Non-pigmented ciliary epithelial cell (primary cell): ENCODE measurements at places on chromosomes 11 and 22.

DNA sequence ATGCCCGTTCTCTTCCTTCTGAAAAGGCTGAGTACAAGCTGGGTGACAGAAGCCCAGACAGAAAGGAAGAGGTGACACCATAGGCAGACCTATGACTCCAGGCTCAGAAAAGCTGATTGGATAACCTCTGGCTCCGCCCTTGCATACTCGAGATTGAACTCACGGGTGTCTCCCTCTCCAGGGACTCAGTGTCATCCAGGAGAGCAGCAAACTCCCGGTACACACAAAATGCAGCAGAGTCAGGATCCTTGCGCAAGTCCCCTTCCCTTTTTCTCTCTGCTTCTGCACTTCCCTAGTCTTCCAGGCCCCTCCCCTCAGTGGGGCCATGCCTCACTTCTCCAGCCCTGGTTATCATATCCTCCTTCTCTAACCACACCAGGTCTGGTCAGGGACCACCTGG lies 9.8 kb downstream of the SCN4B start:
- DNase-seq, result no peak

- DNase-seq, result no peak
Measured at GRCh38 chr11:66705587-66706335, 23.3 kb downstream of the SPTBN2 start.

- peak; percentile 5 for DNase-seq
Measured at GRCh38 chr11:16028419-16028818, 327.9 kb downstream of the SOX6 start.

GRCh38 chr11:91350931-91351330 lies 873.7 kb upstream of the FAT3 start:
- DNase-seq, result no peak

- no peak for DNase-seq
Measured at GRCh38 chr11:12768726-12769673, 94.8 kb downstream of the TEAD1 start.

DNA sequence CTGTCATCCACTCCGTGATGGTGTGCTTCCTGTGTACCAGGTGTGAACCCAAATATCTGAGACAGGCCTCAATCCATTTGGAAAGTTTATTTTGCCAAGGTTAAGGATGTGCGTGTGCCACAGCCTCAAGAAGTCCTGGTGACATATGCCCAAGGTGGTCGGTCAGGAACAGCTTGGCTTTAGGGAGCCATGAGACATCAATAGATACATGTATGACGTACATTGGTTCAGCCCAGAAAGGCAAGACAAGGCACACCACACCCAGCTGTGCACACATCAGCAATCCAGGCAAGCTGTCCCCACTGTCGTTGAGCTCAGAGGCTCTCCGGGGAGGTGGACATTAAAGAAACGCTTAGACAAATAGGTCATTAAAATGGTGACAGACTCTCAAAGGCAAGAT lies 56.8 kb upstream of the SHANK2 start:
- no peak for DNase-seq

DNA sequence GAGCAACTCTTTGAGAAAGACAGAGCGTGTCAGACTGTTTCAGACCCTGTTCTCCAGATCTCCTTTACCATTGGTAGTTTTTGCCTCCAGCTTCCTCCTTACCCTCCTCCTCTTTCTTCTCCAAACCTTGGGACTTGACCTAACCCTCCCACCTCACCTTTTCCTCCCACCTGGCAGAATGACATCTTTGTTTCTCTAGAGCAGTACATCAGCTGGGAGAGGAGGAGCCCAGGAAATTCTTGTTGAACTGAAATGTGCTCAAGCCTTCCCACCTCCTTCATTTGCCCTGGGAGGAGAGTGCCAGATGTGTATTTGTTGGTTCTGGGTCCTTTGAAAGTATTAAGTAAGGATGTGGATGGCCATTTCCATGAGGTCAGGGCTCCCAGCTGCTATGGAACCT lies 17.4 kb downstream of the OSBP2 start:
- no peak for DNase-seq

- no peak for DNase-seq
Measured at GRCh38 chr11:20111871-20112270, 48.4 kb downstream of the DBX1 start.

- no peak for DNase-seq
Measured at GRCh38 chr11:60797846-60798630, 12.9 kb downstream of the MS4A10 start.

DNA sequence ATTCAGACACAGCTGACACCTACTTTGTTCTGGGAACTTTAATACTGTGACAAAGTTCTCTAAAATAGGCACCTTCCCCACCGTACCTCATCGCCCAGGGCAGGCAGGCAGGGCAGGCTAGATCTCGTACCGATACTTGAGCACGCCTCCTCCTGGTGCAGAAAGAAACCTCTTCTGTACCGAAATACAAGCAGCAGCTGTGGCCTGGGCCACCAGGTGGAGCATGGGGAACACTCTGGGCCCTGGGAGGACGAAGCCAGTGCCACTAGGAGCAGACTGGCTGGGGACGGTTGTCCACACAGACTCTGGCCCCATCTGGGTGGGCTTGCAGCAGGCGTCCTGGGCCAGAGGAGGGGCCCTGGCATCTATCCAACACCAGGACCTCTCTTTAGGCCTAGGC lies 12.8 kb downstream of the PMM1 start:
- no peak for DNase-seq

DNA sequence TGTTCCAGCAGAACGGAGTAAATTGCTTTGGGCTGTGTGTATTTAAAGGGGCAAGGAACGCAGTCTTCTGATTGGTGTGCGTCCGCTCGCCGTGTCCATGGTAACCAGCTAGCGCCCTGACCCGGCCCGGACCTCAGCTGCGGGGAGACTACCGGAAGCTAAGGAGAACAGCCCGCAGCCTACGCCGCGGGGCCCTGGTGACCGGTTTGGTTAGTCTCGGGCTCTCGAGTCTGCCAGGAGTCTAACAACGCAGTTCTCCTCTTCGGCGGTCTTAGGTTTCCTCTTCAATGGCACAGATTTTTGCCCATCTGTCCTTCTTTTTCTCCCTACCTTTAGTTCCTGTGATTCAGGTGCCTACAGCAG lies 3.5 kb upstream of the OR56A3 start:
- no peak for DNase-seq

- DNase-seq, result no peak
Measured at GRCh38 chr11:77611921-77612320, 22.2 kb downstream of the AQP11 start.

GRCh38 chr22:48498526-48499331 lies 1328.9 kb downstream of the BRD1 start:
- DNase-seq, result no peak

DNA sequence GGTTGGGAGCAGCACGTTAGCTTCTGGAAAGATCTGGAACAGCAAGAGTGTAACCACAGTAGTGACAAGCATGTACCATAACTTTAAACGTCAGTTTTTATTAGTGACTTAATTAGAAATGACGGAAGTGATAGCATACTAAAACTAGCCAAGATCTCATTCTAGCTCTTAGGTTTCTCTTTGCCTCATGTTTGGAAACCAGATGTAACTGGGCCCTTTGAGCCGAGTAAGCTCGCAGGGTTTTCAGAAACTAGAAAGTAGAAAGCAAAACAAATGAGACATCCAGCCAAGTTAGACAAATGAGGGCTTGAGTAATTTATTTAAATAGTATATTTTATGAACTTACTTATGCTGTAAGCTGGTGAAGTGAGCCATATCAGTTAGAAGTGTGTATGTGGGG lies 40.2 kb upstream of the SLC5A12 start:
- DNase-seq, result no peak

DNA sequence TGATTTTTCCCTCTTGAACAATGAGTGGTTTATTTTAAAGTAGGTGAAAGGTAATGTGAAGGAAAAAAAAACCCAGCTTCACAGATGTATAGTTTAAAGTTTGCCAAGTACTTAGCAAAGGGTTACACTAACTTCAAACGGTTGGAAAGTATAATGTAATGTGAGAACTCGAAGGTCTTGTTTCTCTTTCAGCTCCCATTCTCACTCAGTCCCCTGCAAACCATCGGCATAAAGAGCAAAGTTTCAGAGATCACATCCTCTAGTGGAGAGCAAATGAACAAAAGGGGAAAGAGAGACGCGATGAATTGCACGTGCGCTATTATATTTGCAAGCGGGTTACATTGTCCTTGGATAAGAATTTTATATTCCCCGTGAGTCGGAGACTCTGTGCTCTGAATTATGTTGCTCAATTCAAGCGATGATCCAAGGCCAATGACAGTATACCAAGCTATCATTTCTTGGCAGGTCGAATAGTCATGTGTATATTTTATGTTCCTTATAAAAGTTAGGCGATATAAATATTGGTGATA lies 37.6 kb upstream of the BIRC3 start:
- no peak for DNase-seq

DNA sequence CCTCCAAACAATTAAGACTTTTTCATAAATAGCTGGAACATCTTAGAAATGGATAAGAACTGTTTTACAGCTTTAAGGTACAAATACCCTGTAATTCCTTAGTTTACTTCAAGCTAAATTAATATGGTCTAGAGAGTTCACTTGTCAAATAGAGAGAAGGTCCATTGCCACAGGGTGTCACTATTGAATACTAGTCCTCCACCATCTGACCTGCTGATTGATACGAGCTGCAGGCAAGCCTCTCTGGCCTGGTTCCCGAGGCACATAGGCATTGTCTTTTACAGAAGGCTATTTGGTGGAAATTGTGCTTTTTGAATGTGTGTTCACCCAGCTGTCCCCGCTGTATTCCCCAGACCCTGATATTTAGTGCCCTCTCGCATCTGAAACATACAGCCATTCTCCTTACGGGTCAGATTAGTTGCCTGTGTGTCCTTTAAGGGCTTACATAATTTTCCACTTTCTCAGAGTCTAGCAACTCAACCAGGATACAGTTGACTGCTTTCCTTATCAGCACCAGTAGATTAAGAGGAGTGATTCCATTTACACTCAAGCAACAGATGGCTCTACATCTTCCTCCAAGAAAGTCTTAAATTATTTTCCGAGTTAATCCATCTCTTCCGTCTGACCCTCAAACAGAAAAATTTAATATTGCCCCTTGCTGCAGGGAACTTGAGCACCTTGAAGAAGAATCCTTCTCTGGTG lies 788.8 kb upstream of the FAT3 start:
- DNase-seq, result no peak

DNA sequence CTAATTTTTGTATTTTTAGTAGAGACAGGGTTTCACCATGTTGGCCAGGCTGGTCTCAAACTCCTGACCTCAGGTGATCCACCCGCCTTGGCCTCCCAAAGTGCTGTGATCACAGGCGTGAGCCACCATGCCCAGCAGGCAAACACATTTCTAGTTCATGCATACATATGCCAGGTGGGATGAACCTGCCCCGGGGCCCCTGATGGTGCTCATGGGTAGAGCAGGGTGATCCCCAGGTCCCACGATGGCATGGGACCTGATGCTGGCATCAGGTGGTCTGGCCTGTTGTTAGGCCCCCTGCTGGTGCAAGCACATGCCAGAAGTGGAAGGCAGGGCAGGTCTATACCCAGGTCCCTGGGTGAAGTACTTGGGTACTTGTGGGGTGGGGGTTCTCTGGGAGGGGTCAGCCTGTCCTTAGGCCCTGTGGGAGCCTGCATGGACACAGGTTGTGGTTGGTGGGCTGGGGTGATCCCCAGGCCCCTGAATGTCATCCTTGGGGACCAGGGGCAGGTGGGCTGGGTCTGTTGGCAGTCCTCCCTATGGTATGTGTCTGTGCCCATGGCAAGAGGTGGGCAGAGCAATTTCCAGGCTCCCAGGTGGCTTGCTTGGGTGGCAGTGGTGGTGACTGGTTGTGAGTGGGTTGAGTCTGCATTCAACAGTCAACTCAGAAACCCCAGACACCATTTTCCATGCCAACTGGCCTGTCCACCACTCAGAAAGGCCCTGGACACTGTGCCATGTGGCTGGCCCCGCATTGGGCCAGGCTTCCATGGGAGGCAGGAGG lies 9.6 kb upstream of the RGL4 start:
- no peak for DNase-seq

DNA sequence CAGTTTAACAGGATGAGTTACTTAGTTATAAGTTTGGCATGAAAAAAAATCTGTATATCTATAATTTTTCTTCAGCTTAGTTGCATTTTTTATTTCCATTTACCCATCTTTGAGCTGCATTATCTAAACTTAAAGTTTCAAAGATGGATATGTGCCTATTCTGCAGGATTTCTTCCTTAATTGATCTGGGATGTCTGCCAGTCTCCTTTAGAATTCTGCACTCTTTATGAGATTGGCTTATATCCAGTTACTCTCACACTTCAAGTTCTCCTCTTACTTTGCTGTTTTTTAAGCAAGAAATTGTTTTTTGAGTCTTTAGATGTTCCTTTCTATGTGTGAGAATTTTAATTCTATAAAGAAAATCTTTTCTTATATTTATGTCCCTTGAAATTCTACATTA lies 5.1 kb upstream of the PDGFD start:
- DNase-seq, result no peak

GRCh38 chr11:19093976-19094375 lies 23.0 kb upstream of the ZDHHC13 start:
- no peak for DNase-seq

GRCh38 chr11:117712530-117712929 lies 84.5 kb downstream of the DSCAML1 start:
- no peak for DNase-seq

DNA sequence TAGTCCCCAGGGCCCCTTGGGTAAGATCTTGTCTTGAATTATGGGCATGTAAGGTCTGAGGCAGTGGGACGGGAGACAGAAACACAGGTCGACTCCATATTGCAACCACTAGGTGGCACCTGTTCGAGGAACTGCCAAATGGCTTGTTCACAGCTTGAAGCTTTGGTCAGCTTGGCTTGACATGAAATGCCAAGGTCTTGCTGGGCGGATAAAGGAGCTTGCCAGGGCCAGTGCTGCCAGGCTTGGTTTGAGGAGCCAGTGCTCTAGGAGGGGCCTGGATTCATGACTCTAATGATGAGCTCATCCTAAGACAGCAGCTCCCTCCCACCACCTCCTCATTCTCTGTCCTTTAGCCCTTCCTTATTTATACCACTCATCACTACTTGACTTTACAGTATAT lies 11.9 kb upstream of the NRIP3 start:
- peak; percentile 41 for DNase-seq

- no peak for DNase-seq
Measured at GRCh38 chr22:43239956-43240355, 53.0 kb upstream of the TTLL12 start.

DNA sequence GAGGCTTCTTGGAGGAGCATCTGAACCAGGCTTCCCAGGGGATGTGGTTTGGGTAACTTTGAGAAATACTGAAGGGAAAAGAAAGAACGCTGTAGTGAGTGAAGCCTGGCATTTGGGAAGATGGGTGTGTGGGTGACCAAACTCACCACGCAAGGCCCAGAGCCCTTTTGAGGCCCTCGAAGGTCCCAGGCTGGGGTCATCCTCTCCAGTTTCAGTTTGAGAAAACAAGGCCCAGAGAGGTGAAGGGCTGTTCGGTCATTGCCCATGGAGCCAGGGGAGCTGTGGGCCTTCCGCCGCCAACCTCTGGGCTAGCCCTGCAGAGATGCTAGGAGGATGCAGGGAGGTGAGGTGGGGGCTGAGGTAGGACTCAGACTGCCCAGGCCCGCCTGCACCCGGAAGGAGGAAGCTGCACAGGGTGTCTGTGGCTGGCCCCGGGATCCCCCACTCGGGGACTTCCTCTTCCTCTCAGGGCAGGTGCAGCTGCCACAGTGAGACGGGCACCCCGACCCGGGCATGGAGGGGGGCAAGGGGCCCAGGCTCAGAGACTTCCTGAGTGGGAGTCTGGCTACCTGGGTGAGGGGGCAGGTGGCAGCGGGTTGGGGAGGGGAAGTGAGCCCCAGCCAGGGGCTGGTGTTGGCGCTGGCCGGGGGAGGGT lies at the start of gene CCDC88B:
Gene CCDC88B (plus strand): TSS at position 451 of the 655 bp plus-strand sequence. CDS start 63 bp downstream, at position 514.
- no peak for DNase-seq
